ENCODE measurements at places on chromosomes 11 and 22.
A peak's percentile ranks its signal among the peaks of the same experiment; 100 is the strongest.

DNA sequence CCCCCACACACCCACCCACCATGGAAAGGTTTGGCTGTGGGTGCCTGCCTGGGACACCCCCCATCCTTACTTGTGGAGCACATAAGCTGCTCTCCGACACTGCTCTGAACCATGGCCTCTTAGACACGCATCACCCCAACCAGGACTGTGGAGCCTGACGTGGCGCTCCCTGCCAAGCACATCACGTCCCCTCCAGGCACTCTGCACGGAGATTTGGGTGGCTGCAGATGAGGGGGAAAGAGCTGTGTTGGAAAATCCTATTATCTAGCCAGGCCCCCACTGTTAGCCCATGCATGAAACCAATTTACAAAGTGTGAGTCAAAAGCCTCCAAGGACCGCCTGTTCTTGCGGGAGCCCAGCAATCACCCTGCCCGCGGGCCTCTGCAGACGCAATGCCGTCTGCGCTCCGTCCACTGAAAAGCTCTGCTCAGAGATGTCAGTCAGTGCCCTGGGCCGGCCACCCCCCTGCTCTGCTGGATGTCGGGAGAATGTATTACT lies 163.4 kb upstream of the NECTIN1 start:
- no peak for DNase-seq

DNA sequence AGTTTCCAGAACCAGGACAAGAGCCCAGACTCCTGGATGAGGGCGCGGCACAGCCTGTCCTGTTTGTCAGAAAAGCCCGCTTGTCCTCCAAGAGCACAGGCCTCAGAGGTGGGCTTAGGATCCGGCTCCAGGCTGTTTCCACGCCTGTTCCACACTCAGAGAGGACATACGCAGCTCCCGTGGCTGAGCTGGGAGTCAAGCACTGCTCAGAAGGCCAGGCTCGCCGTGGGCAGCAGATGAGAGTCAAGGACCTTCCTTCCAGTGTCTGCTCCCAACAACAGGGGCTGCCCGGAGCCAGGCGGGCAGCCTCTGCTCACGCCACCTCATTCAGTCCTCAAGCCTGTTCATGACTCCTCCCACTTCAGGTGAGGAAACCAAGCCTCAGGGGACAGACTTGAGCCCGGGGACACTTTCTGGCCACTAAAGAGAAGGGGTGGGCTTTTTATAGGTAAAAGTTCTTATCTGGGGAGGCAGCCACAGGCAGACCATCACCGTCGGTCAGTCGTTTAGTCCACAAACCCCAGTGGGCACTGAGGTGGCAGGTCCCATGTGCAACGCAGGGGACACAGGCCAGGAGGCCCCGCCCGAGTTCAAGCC lies 3.8 kb downstream of the CYB5R3 start:
- DNase-seq, result peak; percentile 36

DNA sequence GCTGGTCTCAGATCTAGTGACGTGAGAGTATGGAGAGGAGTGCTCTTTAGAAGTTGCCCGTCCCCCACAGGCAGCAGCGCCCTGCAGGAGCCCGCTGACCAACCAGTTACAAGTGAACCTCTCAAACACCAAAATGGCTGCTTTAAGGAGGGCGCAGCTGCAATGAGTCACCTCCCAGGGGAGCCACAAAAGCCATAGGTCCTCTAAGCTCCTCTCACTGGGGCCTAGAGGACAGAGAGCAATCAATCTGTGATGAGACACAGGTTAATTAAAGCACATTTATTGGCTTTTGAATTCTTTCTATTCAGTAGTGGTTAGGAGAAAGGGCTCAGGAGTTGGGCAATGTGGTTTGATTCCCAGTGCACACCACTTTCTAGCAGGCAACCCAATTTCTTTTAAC lies 15.5 kb upstream of the RAPSN start:
- no peak for DNase-seq

- no peak for DNase-seq
Observed at GRCh38 chr22:19478045-19478900, 720 bp downstream of the UFD1 start.
